Psoas muscle (tissue), 8 donors: ENCODE measurements at places on chromosomes 13 and 19.

- peak; percentile 47 for DNase-seq
These were observed 478 bp downstream of the LMO7 start for GRCh38 chr13:75636436-75637180.

DNA sequence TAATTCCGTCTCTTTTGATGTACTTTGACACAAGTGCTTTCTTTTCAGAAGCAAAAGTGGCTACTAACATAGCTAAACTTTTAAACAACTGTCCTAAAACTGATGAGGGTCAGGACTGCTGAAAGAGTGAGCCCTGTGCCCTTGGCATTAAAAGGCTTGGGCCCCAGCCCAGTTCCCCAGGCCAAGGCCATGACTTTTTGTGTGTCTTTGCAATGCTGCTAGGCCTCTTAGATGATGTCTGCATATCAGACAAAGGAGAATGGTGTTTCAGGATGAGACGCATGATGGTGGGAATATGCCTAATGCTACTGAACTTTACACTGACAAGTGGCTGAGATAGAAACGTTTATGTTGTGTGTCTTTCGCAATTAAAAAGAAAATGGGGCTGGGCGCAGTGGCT lies 38.0 kb downstream of the SLC7A9 start:
- DNase-seq = no peak

DNA sequence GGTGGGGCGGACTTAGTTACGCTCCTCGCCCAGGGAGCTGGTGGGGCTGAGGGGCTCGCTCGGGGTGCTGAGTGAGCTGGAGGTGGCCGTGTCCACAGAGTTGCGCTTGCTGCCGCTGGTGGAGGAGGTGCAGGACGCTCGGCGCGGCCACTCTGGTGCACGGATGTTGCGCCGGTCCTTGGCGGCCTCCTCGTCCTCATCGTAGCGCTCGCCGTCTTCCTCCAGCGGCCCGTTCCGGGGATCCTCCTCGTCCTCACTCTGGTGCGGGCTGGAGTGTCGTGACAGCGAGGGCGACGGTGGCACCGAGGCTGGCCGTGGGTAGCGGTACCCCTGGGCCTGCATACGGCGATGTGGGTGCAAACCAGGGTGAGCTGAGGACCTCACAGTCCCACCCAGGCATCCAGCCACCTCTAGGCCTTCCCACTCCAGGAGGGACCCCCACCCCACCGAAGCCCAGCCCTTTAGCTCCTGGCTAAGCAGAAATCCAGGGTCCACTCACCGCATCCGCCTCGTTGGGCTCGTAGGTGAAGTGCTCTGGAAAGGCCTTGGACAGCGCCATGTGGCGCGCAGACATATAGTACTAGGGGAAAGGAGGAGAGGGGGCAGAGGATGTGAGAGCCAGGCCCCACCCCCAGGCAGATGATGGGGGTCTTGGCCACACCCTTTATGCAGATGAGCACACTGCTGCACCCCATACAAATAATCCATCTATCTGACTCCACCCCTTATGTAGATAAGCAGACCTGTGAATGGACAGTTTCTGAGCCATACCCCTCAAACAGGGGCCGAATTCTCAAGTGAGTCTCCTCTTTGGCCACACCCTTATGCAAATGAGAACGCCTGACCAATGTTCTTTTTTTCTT lies 4.4 kb downstream of the FTL start:
- DNase-seq = no peak

DNA sequence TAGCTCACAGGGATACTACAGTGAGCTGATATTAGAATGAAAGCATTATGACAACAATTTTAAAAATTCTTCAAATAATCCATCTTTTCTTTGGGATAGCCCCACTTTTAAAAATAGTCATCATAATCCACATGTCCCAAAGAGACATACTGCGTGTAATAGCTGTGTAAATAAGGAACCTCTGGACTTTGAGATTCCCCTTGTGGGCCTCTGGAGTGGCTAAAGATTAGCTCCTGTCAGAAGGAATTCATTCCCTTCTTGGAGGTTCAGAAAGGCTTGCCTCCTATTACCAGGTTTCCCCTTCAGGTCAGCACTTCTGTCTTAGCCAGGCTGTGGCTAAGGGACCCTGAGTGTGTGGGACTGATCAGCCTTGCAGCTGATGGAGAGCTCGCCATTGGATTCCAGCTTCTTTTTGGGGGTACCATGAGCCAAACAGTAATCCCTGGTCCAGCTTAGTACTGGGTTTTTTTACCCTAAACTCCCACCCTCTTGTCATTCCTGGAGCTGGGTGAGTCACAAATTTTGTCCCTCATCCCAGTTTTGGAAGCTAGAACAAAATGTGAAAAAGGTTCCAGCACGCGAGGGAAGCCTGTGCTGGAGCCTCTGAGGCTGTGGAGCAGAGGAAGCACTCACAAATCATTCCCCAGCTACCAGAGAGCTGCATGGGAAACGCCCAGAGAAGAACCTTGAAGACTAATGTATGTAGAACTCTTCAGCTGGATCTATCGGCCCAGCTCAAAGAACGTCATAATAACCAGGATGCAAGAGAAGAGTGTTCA lies 96.7 kb downstream of the RNASEH2B start:
- DNase-seq = no peak

GRCh38 chr19:53962887-53963431 lies at the start of gene CACNG8:
Gene CACNG8 (plus strand): TSS chr19:53962937.
- no peak for DNase-seq

DNA sequence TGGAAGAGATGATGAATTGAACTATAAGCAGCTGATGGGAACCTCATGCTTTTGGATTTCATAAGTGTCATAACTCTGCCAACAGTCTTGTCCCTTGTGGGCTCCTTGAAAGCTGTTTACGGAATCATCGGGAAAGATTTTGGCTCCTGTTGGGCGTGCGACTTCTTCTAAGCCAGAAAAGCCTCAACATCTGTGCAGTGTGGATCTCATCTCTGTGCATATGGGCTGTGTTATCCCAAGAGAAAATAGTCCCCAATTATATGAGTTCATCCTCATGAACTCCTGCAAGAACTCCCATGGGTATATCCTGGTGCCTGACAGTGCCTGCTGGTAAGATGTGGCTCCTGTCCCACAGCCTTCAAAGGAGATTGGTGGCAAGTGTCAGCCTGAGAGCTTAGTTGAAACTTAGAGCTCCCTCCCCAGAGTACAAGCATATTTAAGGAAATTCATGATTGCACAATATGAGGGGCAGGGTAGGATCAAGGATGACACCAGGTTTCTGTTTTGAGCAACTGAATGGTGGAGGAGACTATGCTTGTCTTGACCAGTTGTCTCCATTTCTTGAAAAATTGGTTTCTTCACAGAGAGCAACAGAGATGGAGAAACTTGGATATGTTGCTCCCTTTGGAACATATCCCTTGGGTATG lies 243.5 kb downstream of the ITGBL1 start:
- DNase-seq = peak; percentile 58
